Epithelial cell of proximal tubule (primary cell): ENCODE measurements at places on chromosomes 4 and X. TPM values are rescaled to one million over a fixed set of nuclear protein-coding genes. Genes with fewer than 3 reads are reported as not detected.
A peak's percentile ranks its signal among the peaks of the same experiment; 100 is the strongest.

DNA sequence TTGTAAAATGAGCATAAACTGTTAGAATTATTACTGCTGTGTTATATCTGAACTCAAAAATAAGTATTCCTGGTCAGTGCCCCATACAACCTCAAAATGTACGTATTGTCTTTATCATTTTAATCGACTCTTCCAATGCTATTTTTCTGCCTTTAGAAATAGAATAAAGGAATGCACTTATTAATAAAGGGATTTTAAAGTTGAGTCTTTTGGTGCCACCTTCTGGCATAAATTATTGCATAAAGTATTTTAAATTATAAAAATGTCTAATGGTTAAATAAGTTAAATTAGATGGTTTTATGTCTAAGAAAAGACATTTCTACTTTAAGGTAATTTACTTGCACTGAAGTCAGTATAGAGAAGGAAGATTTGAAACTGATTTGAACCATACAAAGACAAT, 424.0 kb upstream of the NDST4 start:
- DNase-seq = no peak

DNA sequence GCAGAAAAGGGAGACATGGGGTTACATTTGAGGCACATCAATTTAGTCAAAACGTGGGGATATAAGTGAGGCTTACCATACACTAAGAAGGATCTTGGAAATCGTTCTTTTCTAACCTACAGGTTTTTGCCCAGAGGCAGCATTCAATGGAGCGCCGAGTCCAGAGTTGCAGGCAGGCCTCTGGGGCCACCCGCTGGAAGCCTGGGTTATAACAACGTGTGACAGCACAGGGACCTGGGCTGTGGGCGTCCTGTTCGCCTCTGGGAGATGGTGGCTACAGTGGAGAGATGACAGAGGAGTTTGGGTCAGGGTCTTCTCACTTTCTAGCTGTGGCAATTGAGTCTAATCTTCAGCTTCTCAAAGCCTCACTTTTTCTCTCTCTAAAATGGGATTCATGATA, 53.9 kb downstream of the ENPP6 start:
- DNase-seq = no peak

GRCh38 chr4:82223715-82224114, 150.1 kb downstream of the HNRNPD start:
- no peak for DNase-seq

- DNase-seq = peak; percentile 77
These were observed 84.1 kb downstream of the TMEM164 start for GRCh38 chrX:110086916-110087484.

HERC5 gene
- 1.2 and 2.0 TPM in 2 replicates for total RNA-seq
